ENCODE measurements at places on chromosomes 13 and 19.

- DNase-seq, result no peak
These were observed 34.4 kb downstream of the DNAJC15 start for GRCh38 chr13:43057653-43058317.

GRCh38 chr13:74687442-74688182 lies 553.4 kb upstream of the KLF12 start:
- no peak for DNase-seq

- no peak for DNase-seq
These were observed 11.1 kb downstream of the PPP5C start for GRCh38 chr19:46357846-46358583.

DNA sequence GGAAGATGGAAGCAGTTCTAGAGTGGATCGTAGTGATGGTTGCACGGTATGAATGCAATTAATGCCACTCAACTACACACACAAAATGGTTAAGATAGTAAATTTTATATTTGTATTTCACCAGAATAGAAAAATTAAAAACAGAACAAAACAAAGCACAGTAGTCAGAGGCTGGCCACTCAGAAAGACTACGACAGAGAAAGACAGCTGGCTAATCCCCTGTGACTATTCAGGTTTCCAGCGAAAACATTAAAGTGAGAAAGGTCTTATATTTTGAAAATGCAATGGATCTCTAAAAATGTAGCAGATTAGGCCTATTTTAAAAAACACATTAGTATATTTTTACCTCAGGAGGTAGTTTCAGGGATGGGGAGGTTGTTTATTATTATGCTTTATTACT lies 131.3 kb upstream of the POSTN start:
- DNase-seq, result no peak

DNA sequence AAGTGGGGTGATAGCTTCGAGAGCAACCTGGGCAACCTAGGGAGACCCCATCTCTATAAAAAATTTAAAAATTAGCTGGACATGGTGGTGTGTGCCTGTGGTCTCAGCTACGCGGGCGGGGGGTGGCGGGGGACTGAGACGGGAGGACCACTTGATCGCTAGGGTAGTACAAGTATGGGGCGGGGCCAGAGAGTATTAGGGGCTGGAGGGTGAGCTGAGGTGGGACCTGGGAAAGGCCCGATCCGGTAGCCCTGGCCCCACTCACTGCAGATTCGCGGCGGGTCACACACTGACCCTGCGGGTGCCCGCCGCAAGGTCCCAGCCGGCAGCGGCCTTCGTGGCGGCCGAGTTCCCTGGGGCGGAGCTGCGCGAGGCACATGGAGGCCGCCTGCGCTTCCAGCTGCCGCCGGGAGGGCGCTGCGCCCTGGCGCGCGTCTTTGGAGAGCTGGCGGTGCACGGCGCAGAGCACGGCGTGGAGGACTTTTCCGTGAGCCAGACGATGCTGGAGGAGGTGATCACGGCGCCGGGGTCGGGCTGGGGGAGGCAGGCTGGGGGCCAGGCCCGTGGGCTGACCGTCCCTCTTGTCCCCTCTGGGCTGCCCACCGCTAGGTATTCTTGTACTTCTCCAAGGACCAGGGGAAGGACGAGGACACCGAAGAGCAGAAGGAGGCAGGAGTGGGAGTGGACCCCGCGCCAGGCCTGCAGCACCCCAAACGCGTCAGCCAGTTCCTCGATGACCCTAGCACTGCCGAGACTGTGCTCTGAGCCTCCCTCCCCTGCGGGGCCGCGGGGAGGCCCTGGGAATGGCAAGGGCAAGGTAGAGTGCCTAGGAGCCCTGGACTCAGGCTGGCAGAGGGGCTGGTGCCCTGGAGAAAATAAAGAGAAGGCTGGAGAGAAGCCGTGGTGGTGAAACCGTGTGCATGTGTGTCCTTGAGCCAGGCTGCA lies 2.0 kb upstream of the ARHGAP45 start:
- peak; percentile 76 for DNase-seq

DNA sequence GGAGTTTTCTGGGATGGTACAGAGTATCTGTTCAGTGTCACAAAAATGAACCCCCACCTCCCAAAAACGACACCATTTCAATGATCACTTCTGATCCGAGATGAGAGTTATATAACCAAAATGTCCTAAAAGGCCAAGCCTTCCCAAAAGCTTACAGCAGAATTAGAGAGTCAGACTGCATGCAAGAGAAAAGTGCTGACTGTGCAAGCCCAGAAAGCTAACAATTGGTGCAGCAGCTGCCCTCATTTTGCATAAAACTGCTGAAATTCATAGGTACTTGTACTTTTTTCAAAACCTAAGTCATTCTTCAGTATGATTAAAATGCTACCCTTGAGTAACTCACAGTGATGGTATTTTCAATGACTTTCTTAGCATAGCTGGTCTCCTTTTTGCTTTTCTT lies 819.6 kb upstream of the ARGLU1 start:
- DNase-seq, result no peak

DNA sequence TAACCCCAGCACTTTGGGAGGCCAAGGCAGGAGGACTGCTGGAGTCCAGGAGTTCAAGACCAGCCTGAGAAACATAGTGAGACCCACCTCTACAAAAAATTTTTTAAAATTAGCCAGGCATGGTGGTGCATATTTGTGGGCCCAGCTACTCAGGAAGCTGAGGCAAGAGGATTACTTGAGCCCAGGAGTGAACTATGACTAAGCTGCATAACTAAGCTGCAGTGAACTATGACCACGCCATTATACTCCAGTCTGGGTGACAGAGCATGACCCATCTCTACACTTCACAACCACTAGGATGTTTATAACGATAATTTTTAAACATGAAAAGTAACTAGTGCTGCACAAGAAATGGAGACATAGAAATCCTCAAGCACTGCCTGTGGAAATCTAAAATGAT lies 352.7 kb upstream of the SGCG start:
- no peak for DNase-seq

DNA sequence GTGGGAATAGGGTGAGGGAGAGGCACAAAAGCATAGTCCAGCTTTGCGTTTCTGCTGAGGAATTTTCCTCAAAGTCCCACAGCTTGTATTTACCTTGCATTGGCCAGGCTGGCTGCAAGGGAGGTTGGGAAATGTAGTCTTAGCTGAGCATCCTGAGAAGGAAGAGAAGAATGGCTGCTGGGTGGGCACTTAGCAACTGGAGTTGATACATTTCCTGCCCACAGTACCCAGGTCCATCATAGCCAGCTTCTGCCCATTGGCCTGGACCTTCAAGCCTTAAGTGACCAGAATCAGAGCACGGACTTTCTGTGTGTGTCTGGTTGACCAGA lies 112.4 kb downstream of the SIPA1L3 start:
- DNase-seq, result no peak

DNA sequence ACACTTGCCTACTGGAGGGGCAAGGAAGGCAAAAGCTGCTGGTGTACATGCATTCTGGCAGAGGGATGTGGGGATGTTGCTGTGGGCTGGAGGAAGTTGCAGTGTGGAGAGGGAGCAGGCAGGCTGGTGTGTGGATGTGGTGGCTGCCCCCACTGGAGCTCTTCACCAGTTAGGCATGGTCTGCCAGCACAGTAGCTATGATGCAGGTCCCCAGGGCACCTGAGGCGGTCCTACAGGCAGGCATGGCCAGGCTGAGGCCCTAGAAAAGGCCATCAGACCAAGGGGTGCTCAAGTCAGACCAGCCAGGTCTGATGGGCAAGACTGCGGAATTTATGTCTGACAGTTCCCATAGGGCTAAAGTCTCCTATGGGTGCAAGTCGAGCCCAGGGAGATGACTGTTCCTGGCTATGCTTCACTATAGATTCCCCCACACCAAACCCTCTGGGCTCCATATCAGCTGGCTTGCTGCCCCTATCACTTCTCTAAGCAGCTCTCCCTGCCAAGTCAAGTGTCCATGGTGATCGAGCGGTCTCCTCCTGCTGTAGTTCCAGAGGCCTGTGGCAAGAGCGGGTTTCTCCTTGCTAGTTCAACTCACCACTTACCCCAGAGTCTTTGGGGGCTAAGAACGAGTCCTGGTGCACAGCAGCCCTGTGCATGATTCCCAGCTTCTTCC lies 473.1 kb downstream of the TDRD3 start:
- no peak for DNase-seq

- DNase-seq, result no peak
These were observed 406.0 kb downstream of the RFC3 start for GRCh38 chr13:34223984-34224383.

- no peak for DNase-seq
These were observed 21.7 kb upstream of the SLC25A30 start for GRCh38 chr13:45439781-45440462.

DNA sequence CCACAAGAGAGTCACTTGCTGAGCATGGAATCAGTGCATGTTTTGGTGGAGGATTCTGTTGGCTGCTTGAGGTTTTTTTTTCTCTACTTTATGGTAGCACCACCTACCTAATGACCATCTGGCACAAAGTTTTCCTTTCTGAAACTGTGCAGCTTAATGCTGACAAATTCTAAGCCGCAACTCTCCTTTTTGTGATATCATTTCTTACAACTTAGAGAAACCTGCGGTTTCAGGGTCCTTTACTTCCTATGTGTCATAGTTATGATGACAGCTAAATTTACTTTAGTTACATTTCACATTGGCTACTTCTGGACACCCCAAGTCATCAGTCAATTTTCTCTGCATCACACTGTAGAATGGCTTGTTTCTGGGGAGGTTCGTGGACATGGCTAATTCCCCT lies 115.4 kb upstream of the TMTC4 start:
- DNase-seq, result no peak

DNA sequence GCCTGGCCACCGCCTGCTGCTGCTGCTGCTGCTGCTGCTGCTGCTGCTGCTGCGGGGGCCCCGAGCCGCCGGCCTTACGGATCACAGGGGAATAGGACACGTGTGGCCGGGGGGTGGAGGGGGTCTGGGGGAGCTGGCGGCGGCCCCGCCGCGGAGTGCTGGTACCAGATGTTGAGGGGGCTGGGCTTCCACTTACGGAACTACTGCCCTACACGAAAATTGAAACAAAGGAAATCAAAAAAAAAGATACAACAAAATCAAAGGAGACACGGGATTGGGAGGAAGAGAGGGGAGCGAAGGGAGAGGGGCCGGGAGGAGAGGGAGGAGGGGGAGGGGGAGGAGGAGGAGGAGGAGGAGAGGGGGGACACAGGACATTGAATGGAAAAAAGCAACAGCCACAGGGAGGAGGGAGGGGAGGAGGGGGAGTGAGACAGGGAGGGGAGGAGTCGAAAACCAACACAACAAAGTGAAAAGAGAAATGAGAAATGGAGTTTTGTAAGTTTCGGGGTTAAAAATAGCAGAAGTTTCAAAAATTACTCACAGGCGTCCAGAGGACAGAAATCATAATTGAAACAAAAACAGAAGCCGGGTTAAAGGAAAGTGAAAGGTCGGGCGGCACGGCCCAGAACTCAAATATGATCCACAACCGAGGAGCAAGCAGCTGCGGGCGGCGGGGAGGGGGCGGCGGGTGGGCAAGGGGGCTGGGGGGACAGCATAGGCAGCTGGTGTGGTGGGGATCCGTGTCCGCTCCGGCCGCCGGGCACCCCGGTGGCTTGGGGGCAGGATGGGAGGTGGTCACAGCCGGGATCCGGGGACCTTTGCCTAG lies 57.8 kb downstream of the IER2 start:
- DNase-seq, result peak; percentile 59

DNA sequence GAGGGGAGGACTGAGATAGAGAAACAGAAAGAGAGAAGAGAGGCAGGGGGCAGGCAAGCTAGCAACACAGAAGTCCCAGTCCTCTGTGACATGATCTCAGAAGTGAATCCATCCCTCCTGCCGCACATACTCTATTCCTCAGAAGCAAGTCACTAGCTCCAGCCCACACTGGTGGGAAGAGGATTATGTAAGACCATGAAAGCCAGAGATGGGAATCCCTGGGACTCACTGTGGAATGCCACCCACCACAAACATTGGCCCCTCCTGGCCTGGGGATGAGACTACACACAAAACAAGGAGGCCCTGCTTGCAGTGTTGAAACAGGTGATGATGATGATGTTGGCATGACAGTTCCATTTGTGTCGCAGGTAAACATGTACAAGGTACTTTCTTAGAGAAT lies 419.9 kb downstream of the IRS2 start:
- DNase-seq, result no peak

GRCh38 chr19:39150807-39151600 lies 25.4 kb downstream of the PAK4 start:
- no peak for DNase-seq

DNA sequence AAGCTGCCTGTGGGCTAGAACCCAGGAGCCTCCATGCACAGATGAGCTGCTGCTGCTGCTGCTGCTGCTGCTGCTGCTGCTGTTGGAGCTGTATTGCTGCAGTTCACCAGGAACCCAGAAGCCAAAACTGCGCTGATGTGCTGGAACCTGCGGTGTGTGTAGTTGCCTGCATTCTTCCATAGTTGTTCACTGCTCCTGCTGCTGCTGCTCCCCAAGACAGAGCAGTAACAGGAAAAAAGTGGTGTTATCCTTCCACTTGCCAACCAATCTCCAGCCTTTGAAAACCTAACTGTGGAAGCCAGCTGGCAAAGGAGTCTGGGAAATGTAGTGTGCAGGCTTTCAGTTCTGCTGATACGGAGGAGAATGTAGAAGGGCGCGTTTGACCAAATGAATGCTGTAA lies 37.9 kb downstream of the ARHGAP35 start:
- DNase-seq, result no peak

DNA sequence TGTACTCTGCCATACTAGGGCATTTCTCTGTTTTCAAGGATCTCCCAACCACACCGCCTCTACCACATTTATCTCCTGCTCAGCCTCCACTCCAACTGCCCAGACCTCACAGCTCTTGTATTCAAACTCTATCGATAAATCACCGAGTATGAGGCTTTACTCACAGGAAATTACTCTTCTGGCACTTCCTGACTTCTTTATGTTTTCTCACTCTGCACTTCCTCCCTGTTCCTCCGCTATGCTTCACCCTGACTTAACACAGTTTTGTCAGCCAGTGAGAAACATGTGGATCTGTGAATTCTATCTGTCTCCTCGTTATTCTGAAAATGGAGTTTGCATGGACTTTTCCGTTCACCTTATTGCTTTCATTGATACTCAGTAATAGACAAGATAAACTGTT lies 2.6 kb upstream of the CARD8 start:
- DNase-seq, result peak; percentile 40

DNA sequence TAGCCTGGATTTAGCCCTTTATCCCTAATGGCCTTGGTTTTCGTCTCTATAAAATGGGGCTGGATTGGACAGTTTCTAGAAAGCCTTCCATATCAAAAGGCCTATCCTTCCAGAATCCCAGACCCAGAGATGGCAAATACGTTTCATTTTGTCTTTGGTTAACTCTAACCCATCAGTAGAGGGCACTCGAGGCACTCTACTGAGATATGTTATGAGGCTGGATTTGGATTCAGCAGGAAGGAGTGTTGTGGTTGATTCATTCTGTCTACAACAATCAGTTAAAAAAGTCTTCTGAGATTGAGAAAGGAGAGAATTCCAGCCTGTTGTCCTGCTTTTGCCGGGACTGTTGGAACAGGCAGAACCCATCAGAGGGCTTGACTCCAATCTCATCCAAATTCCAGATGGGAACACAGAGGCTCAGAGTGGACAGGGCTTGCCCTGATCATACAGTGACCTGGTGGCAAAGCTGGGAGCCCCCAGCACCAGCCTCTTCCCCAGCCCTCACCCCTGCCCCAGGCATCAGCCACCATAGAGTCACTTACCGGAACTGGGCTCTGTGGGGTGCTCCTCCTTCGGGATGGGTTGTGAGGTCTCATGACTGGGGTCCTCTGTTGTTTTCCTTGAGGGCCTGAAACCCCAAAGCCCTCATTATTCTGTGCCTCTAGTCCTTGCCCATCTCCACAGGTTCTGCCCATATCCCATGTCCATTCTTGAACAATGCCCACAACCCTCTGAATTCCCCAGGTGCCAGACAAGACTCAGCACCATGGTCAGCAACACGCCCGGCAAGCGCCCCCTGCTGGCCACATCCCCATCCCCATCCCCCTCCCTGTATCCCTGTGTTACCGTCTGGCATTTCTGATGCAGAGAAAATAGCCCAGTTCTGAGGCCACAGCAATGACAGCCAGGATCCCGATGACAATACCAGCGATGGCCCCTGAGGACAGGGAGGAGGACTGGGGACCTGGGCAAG lies 12.3 kb upstream of the ZNF180 start:
- DNase-seq, result no peak
